Fibroblast of the conjunctiva (primary cell): ENCODE measurements at places on chromosomes 6 and 20.
A peak's percentile ranks its signal among the peaks of the same experiment; 100 is the strongest.

- DNase-seq = no peak
These were observed 963 bp downstream of the FOXF2 start for GRCh38 chr6:1390133-1390945.

GRCh38 chr6:33610067-33610466 is 11.1 kb upstream of the ITPR3 start:
- no peak for DNase-seq

DNA sequence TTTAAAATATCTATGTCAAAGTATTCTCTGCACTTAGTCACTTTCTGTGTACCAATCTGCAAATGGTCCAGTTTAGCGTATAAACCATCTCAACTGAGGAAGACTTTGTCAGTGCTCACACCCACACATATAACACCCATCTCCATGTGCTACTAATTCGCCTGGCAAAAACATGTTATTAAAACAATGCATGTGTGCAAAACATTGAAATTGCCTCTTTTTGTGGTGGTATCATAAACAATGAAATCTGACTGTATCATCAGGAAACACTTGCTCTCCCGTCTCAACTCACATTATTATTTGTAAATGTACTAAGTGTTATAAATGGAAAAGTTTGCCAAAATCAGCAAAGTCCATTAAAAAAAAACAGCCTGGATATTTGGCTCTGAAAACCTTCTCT is 105.9 kb upstream of the FOXC1 start:
- DNase-seq = no peak

GRCh38 chr6:44430326-44430725 is 42.8 kb downstream of the CDC5L start:
- DNase-seq = no peak

DNA sequence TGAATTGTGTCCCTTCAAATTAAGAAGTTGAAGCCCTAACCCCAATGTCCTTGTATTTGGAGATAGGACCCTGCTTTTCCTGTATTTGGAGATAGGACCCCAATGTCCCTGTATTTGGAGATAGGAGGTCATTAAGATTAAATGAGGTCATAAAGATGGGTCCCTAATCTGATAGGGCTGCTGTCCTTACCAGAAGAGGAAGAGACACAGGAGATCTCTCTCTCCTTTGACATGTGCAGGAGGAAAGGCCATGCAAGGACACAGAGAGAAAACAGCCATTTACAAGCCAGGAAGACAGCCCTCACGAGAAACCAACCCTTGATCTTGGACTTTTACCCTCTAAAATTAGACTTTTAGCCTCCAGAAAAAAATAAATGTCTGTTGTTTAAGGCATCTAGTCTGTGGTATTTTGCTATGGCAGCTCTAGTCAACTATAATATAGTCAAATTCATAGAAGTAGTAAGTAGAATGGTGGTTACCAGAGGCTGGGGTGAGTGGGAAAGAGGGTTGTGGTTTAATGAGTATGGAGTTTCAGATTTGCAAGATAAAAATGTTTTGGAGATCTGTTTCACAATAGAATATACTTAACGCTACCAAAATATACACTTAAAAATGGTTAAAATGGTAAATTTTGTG is 59.3 kb downstream of the UBE3D start:
- no peak for DNase-seq

DNA sequence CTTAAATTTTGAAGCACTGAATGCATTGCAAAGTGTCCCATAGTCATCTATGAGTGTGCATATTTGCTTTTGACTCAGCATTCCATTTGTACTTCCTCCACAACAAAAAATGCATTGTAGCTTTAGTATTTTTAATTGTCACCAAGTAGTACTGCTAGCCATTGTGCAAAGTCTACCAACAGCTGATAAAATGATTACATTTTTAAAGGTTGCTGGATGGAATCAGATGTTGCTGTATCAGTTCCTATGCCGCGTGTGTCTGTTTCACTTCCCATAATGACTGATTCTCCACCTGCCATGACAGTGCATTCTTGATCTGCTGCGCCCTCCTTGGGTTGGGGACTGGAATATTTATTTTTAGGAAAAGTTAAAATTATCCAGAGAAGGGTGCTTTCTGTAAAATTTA is 41.2 kb downstream of the SLX4IP start:
- no peak for DNase-seq

- no peak for DNase-seq
These were observed 64.6 kb downstream of the MDGA1 start for GRCh38 chr6:37632989-37633550.

DNA sequence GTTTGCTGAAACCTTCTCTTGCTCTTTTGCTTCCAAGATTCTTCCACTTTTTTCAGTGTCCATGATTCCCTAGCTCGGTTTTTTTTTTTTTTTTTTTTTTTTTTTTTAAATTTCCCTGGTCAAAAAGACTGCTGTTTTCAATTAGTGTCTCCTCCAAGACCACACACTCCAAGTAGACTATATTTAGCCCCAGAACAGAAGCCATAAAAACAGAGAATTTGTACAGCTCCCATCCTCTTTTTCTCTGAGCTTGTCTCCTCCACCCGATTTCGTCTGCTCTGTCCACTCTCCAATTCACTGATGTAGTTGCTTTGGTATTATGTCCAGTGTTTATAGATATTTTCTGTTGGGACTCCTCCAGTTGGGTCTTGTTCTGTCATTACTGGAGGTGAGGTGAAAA is 37.6 kb downstream of the RSPH3 start:
- DNase-seq = no peak

DNA sequence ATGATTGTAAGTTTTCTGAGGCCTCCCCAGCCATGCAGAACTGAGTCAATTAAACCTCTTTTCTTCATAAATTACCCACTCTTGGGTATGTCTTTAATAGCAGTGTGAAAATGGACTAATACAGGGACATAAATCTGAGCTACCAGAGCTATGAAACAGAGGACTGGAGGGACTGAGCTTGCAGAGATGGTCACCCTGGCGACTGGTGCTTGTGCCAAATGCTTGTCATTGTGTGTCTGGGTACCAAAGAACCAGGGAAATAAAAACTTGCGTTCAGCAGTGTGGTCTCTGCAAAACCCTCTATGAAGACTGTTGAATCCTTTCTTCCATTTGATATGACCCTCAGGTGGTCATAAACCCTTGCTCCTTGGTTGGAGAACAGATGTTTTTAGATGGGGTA is 105.1 kb upstream of the PRL start:
- DNase-seq = no peak

GRCh38 chr6:21589352-21590345 is 3.9 kb upstream of the SOX4 start:
- DNase-seq = no peak

DNA sequence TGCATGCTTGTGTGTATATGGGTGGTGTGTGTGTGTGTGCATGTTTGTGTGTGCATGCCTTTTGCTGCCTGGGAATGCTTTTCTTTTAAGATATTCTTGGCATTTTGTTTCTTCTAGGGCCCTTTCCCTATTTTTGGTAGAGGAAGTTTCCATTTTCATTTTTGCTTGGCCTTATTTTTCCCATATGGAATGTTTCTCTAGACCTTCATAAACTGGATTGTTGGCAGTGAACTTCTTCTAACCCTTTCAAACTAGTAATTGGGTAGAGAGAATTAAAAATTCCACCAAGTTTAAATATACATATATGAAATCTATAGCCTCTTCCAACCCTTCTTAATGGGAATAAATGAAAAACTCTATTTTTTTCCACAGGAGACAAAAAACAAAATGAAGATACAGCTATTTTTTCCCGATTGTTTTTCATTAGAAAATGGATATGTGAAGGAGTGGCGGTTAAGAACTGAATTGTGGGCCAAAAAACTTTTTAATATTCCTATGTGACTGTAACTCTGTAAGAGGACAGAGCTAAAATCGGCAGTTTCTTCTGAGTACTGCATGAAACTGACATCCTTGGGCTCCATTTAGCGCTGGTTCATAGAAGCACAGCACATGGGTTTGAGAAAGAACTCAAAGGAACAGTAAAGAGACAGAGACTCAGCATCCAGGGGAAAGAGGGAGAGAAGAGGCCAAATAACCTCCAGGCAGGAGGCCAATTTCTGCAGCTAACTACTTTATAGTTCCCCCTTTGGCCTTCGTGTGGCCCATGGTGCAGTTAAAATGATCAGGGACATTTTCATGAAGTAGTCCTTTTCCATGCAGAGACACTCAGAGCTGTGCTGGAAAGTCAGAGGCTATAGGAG is 102.1 kb downstream of the TMEM170B start:
- DNase-seq = no peak

GRCh38 chr6:52887910-52888524 is 21.5 kb downstream of the GSTA3 start:
- DNase-seq = no peak

- no peak for DNase-seq
These were observed 571.2 kb downstream of the QKI start for GRCh38 chr6:163985710-163986109.

DNA sequence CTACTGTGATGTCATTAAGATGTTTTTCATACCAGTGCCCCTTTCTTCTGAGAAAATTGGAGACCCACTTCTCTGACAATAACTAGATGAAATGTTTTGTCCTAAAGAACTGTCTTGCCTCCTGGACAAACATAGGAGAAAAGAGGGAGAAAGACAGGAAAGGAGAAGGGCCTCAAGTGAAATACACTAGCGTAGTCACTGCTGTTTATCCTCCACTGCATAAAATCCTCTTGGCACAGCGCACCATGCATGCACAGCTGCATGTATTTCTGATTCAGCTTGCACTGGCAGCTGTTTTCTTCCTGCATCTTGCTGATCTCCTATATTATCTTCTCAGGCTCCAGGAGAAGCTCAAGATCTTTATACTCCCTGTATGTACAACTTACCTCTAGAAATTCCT is 158.0 kb upstream of the BMP5 start:
- DNase-seq = no peak

DNA sequence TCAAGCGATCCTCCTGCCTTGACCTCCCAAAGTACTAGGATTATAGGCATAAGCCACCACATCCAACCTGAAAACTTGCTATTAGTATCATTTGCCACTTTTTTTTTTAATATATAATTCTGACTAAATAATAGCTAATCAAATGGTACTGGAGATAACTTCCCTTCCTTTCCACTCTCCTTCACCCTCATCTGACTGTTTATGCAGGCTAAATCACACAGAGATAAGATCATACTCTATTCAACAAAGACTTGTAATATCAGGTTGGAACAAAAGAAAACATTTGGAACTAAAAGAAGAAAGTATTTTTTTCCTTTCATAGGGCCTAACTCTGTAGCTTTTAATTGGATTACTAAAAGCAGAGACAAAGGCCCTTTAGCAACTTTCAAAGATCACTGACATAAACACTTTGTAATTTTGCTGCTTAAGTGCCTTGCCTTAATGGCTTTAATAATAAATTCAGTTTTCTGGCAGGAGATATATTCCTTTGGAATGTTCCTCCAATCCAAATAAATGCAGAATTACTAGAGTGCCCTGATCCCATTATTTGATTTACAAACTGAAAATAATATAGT is 198.7 kb upstream of the ASCC3 start:
- no peak for DNase-seq

GRCh38 chr6:108113557-108114519 is 39.3 kb upstream of the OSTM1 start:
- DNase-seq = no peak

DNA sequence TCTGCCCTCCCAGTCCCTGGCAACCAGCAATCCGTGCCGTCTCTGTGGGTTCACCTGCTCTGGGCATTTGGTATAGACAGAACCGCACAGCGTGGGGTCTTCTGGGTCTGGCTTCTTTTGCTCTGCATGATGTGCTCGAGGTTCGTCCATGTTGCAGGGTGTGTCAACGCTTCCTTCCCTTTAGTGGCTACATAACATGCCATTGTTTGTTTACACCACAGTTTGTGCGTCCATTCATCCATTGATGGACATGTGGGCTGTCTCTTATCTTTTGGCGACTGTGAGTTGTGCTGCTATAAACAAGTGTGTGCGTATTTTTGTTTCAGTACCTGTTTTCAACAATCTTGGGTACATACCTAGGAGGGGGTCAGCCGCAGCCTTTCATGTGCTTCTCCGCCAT is 149.5 kb upstream of the RPS6KA2 start:
- no peak for DNase-seq

- no peak for DNase-seq
These were observed 57.5 kb downstream of the PRDM1 start for GRCh38 chr6:106143665-106144064.

GRCh38 chr6:82970839-82971238 is 94.8 kb downstream of the UBE3D start:
- DNase-seq = no peak

- no peak for DNase-seq
These were observed 58.7 kb downstream of the ZFAND3 start for GRCh38 chr6:37878150-37878710.

- peak; percentile 23 for DNase-seq
These were observed 29.8 kb downstream of the SLC13A3 start for GRCh38 chr20:46621492-46621891.

DNA sequence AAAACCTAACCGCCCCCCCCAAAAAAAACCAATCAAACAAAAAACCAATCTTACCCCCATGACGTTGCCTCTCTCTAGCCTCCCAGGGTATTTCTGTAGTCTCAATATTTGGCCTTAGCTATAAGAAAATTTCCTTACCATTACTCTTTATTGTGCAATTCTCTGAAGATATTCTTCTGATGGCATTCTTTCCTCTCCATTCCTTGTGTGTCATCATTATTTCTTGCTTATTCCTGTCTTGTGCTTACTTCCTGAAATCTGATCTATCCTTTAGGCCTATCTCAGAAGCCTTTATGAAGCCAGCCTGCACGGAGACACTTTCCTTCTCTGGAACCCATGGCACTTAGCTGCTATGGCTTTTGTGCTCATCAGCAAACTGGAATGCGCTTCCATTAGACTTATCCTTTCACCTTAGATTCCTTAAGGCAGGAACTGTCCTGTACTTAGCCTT is 65.9 kb upstream of the DDR1 start:
- peak; percentile 68 for DNase-seq

DNA sequence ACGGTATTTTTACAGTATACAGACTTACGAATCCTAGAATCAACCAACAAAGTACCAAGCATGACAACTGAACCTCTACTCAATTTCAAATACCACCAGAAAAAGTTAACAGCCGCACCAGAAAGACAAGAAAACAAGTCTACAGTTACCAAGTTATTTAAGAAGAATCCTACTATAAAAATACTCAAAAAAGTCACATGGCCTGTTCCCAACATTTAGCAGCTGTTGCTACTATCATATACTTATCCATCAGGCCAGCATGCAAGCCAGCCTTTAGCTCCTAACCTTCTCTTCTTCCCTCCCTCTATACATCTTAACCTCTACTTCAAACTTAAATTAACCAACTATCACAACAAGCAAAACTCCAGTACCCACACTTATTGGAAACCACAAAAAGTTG is 1.9 kb downstream of the SYNCRIP start:
- no peak for DNase-seq

DNA sequence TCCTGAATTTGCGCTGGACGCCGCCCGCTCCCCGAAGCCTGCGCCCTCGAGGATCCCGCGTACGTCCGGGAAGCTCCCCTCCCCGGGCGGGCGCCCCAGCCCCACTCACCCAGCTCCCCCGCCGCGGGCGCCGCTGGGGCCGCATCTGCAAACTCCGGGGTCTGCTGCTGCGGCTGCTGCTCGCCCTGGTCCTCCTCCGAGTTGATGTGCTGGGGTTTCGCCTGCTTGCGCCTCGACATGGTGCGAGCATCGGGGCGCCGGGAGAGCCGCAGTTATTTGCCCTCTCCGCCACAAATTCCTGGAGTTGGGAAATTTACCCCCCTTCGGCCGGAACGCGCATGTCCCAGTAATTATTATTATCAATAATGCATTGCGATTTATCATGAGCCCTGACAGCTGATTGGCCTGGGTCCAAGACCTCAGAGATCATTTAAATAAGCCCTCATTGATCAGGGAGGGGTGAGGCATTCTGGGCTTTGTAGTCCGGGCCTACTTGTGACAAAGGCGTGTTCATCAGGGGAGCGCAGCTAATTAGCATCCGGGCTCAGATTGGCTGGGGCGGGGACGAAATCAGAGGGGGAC is at the start of gene SALL4:
Gene SALL4 (minus strand): TSS at position 352 of the 582 bp plus-strand sequence. CDS start 113 bp downstream, at position 239.
- DNase-seq = no peak
